CD4-positive, alpha-beta T cell treated with Interleukin-12 subunit alpha and Interleukin-12 subunit beta, for 1 hour (primary cell): ENCODE measurements at places on chromosomes 4 and X.

- no peak for DNase-seq
These were observed 176.5 kb downstream of the GBA3 start for GRCh38 chr4:22869235-22869634.

- DNase-seq: no peak
These were observed 69.4 kb downstream of the ARX start for GRCh38 chrX:24946369-24946768.

GRCh38 chr4:161132715-161133425, 1030.9 kb downstream of the FSTL5 start:
- DNase-seq: no peak

GRCh38 chr4:176762661-176763308, 29.9 kb downstream of the VEGFC start:
- no peak for DNase-seq

DNA sequence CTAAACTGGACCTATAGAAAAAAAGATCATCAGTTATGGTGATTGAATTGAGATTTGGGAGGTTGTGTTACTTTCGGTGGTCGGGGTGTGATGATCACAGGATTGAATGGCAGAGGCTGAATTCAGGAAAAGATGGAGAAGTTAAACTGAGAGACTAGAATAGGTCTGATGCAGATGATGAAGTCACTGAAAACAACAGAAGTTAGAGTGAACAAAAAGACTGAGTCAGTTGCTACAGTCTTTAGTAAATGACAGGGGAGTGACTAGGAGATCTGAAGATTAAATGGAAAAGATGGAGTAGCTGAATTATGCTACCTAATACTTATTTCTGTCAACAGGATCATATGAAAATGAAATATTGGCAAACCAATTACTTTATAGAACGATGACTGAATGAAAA, 163.2 kb downstream of the RPA4 start:
- DNase-seq: no peak

GRCh38 chrX:17967888-17968287, 106.8 kb upstream of the RAI2 start:
- DNase-seq: no peak

DNA sequence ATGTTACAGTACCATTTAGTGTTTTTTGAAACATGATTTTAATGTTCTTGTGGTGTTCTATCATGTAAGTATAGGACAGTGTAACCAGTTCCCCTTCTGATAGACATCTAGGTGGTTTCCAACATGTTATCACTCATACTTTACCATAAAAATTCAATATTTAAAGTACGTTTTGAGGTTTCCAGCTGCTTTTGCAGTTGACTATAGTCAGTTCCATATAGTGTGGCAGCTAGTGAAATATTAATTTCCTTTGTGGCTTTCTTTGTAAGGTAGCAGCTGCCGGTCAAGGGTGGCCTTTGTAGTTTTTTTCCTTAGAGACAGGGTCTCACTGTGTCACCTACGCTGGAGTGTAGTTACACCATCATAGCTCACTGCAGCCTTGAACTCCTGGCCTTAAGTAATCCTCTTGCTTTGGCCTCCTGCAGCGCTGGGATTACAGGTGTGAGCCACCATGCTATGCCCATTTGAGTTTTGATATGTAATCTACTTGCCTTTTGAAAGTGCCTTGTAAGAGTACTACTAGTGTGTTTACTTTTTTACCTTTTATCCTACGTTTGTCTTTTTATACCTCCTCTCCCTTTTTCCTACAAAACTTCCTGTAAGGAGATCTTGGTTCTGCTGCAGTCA, 63.0 kb downstream of the ARHGAP10 start:
- no peak for DNase-seq

GRCh38 chrX:123336666-123337065, 152.6 kb downstream of the GRIA3 start:
- DNase-seq: no peak

- no peak for DNase-seq
These were observed 169.1 kb downstream of the ARHGAP24 start for GRCh38 chr4:85644061-85644460.

GRCh38 chr4:43556262-43556661, 663.7 kb downstream of the GRXCR1 start:
- no peak for DNase-seq

- no peak for DNase-seq
These were observed 184.6 kb downstream of the OR13H1 start for GRCh38 chrX:131728295-131729145.

- no peak for DNase-seq
These were observed 920.4 kb upstream of the EPHA5 start for GRCh38 chr4:66590488-66591215.

- DNase-seq: no peak
These were observed 26.7 kb downstream of the CTBP1 start for GRCh38 chr4:1222036-1222789.

DNA sequence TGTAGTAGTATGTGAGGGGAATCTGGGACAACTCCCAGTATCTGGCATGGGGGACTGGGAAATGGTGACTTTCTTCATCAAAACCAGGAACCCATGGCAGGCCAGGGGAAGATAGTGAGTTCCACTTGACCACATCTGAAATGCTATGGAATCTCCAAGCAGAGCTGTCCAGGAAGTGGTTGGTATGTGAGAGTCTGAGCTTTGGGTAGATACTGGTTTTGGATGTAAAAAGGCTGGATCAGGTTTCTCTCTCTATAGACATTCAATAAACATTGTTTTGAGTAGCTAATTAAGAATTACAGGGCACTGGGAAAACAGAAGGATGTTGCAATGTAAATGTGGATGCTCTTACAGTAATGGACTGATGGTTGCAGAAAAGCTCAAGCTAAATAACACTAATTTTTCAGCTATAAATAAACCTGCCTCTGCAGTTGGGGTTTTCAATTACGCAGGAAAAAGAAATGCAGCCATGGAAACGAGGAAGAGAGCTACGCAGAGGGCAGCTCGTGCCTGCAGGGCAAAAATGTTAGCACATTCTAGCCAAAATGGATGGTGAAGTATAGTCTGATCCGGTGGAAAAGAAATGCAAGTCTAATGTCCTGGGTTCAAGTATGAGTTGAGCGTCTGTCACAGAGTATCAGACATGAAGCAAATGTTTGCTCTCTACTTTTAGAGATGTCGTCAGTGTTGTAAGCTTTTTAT, 13.4 kb upstream of the CHRNA9 start:
- no peak for DNase-seq

DNA sequence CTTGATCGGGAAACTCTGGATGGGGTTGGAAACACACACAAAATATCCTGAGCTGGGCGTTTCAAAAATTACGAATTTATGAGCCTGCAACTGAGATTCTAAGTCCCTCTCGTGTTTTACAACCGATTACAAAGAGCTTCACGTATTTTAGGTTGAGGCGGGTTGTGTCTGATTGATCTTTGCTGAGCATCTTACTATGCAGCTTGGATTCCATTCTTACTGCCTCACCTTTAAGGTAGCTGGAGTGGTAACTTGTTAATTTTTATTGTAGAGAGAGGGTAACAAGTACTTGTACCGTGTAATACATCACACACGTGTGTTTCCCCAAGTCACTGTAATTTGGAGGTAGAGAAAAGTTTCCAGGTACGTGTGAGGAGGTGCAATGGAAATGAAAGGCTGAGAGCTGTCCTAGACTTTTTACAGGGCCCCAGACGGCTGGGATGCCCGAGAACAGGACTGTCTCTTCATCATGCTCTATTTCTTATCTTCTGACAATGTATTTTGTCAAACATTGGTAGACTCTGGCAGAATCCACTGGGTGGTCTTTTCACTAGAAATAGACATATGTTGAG, 97.8 kb upstream of the TENM3 start:
- no peak for DNase-seq

GRCh38 chr4:10856271-10856782, 171.8 kb upstream of the CLNK start:
- DNase-seq: no peak
